Lung (tissue), 17 donors: ENCODE measurements at places on chromosomes 7 and 10. TPM values are rescaled to one million over a fixed set of nuclear protein-coding genes. Genes with fewer than 3 reads are reported as not detected.

DNA sequence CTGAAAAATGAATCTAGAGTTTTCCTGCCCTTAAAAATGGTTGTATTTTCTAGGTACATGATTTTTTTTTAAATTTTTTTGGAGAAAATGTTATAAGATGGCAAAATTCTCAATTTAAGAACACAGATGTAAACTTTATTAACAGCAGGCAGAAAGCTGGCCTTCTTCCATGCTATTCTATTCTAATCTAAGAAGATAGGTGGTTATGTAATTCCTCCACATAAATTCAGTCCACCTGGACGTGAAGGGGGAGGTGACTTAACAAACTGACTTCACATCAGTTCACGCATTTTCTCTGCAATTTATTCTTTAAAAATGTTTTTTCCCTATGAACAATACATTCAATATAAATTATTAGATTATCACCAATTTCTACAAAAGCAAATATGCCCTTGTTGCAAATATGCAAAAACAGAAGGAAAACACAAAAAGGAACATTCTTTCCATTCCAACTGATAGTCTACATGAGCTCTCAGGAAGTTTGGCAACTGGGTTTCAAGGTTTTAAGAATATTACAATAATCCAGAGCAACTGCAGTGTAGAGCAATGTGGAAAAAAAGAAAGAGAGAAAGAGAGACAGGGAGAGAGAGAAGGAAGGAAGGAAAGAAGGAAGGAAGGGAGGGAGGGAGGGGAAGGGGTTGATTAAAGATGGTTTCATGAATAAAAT, 76.8 kb downstream of the HIBADH start:
- DNase-seq, result no peak
- no peaks in the 10 kb centered on the region for H3K36me3 ChIP-seq
- H3K4me1 ChIP-seq, result no peaks in the 10 kb centered on the region
- H3K4me3 ChIP-seq, result no peak overlapping the region
- H3K27ac ChIP-seq, result no peak overlapping the region

The MRLN gene
- not detected for total RNA-seq

DNA sequence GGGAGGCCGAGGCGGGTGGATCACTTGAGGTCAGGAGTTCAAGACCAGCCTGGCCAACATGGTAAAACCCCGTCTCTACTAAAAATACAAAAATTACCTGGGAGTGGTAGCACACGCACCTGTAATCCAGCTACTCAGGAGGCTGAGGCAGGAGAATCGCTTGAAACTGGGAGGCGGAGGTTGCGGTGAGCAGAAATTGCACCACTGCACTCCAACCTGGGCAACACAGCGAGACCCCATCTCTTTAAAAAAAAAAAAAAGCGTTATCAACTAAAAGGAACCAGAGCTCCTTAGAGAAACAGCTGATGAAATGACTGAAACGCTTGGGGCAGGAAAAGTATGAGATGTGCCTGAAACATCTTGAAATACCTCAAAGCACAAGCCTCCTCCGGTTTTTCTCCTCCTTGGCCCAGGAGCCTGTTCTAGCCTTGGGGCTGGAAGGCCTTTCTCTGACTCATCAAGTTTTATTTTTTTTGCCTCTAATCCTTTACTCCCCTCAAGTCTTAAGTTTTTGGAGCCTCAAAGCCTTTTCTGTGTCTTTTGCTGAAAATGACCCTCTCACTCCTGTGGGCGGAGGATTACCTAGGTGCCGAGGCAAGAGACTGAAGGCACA, 2.6 kb upstream of the METTL27 start:
- no peaks in the 10 kb centered on the region for H3K27me3 ChIP-seq

- DNase-seq, result no peak
- H3K27me3 ChIP-seq, result no peaks in the 10 kb centered on the region
These were observed 33.1 kb downstream of the HABP2 start for GRCh38 chr10:113585949-113586348.

DNA sequence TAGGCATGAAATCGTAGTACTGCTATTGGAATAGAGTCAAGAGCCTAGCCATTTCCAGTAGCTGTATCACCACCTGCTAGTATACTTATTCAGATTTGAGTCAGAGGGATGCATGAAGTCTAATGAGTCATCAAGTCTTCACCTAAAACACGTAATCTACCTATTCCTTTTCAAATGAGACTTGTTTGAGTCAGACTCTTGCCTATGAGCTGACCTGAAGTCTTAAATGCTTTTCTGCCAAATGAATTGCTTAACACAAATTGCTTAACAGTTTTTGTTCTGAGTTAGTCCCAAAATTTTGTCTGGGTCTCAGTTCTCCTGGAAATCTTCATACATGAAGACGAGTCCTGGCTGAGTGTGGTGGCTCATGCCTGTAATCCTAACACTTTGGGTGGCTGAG, 165.2 kb downstream of the GNAT3 start:
- no peak for DNase-seq
- no peak overlapping the region for H3K27ac ChIP-seq
- H3K27me3 ChIP-seq, result no peaks in the 10 kb centered on the region
- no peaks in the 10 kb centered on the region for H3K36me3 ChIP-seq

DNA sequence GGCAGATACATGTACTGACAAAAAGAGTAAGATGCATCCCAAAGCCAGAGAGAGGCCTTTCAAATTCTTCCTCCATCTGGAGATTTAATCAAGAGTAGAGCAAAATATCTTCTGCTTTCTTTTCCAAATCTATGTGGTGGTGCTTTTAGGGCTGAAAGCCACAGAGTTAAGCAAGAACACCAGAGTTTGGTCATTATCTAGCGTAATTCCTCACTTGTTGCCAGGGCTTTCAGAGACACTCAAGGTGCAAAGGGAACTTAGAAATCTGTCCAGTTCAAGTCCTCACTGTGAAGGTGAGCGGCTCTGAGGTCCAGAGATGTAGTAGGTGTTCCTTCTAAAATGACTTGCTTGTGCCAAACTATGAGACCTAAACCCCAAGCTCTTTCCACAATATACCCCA, 10.9 kb upstream of the NFE2L3 start:
- DNase-seq, result no peak
- no peaks in the 10 kb centered on the region for H3K36me3 ChIP-seq
- no peak overlapping the region for H3K27ac ChIP-seq
- H3K4me1 ChIP-seq, result no peaks in the 10 kb centered on the region
- no peak overlapping the region for H3K4me3 ChIP-seq

DNA sequence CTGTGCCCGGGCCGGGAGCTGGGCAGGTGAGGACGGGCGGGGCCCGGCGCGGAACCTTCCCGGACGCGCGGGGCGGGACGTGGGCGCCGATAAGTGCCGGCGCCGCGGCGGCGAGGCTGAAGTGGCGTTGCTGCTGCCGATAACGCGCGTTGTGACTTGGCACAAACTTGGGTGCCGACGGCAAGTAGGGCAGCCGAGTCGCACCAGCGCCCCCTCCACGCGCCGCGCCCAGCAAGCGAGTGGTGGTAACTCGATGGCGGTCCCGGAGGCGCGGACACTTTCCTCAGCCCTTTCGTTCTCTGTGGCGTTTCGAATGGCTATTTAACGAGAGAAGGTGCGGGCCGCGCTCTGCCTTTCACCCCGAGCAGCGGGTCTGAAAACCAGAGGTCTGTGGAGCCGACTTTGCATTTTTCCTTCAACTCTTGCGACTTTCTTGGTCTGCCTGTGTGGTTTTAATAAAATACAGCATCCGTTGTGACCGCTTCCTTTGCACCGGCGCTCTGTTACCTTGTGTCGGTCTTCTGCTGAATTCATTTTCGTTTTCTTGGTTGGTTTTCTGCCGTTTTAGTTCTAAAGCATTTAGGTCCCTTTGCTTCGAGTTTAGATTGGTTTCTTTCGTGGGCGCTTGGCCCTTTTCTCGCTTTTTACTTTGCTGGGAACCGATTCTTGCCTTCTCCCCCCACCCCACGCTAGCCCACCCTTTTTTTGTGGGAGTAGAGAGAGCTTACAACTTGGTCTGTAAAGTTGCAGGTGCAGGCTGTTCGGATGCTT, 701 bp downstream of the STK17A start:
- H3K4me1 ChIP-seq, result peaks cover 8% of the 10 kb centered on the region
- H3K36me3 ChIP-seq, result no peaks in the 10 kb centered on the region
- peak; percentile 67 for DNase-seq
- H3K27ac ChIP-seq, result peak overlapping the region; percentile 97
- peak overlapping the region; percentile 63 for H3K4me3 ChIP-seq

GRCh38 chr10:59967079-59967478, 60.7 kb upstream of the CCDC6 start:
- no peaks in the 10 kb centered on the region for H3K27me3 ChIP-seq
- no peaks in the 10 kb centered on the region for H3K4me1 ChIP-seq
- DNase-seq, result no peak
- H3K4me3 ChIP-seq, result no peak overlapping the region

DNA sequence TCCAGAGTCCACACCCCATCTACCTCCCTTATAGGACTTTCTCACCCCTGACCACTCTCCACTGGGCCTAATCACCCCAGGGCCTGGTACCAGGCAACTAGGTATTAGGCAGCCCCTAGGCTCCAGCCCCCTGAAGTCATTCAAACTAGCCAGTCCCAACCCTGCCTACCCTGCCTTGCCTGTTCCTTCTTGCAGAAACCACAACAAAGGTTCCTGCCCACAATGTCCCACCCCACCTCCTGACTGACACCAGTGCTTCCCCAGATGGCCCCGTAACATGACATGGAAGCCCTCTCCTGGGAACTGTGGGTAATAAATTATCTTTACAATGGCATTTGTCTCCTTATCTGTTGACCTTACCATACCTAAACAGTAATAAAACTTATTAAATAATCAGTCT, 100.6 kb upstream of the PDE1C start:
- H3K27ac ChIP-seq, result no peak overlapping the region
- DNase-seq, result no peak
- no peaks in the 10 kb centered on the region for H3K27me3 ChIP-seq
- H3K4me1 ChIP-seq, result no peaks in the 10 kb centered on the region

The CRCP gene
- total RNA-seq, result 39.4 TPM

The TMEM176B gene
- total RNA-seq, result 37.2 TPM

- no peak for DNase-seq
- H3K4me1 ChIP-seq, result no peaks in the 10 kb centered on the region
- no peak overlapping the region for H3K27ac ChIP-seq
- peaks cover 3% of the 10 kb centered on the region for H3K36me3 ChIP-seq
- no peaks in the 10 kb centered on the region for H3K27me3 ChIP-seq
These were observed 13.7 kb downstream of the CISD1 start for GRCh38 chr10:58282615-58283014.

The FAM25C gene
- total RNA-seq, result not detected

GRCh38 chr10:32961895-32962369, 3.9 kb upstream of the ITGB1 start:
- no peak overlapping the region for H3K4me3 ChIP-seq
- H3K27me3 ChIP-seq, result no peaks in the 10 kb centered on the region

The MAGI2 gene
- total RNA-seq, result 18.0 TPM

The LIPN gene
- total RNA-seq, result 0.34 TPM

DNA sequence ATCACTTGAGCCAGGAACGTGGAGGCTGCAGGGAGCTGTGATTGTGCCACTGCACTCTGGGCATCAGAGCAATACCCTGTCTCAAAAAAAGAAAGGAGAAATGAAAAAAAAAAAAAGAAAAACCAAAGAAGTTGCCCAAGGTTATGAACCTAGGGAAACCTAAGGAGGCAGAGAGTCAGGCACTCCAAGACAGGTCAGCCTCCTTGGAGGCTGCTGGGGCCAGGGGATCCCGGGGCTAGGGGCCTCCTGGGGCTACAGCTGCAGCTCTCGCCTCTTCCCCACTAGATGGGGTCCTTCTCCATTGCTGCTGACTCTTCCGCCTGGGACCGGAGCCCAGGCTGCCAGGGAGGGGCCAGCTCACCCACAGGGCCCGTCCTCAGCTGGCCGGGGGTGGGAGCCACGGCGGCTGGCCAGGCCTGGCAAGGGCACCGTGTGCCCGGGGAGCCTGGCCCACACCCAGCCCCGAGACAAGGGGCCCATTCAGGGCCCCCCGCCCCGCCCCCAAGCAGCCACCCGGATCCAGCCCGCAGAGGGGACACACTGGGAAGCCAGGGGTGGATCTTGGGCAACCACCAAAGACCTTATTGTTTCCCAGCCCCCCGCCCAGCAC, 1.7 kb upstream of the SPACDR start:
- peaks cover 17% of the 10 kb centered on the region for H3K36me3 ChIP-seq
- H3K27me3 ChIP-seq, result no peaks in the 10 kb centered on the region
- H3K4me3 ChIP-seq, result no peak overlapping the region
- H3K27ac ChIP-seq, result peak overlapping the region; percentile 33
- peak; percentile 85 for DNase-seq

GRCh38 chr7:48611993-48612392, 312.4 kb upstream of the CDC14C start:
- no peak overlapping the region for H3K4me3 ChIP-seq
- no peaks in the 10 kb centered on the region for H3K36me3 ChIP-seq
- DNase-seq, result no peak
- H3K27ac ChIP-seq, result no peak overlapping the region

The PRPS1L1 gene
- not detected for total RNA-seq

DNA sequence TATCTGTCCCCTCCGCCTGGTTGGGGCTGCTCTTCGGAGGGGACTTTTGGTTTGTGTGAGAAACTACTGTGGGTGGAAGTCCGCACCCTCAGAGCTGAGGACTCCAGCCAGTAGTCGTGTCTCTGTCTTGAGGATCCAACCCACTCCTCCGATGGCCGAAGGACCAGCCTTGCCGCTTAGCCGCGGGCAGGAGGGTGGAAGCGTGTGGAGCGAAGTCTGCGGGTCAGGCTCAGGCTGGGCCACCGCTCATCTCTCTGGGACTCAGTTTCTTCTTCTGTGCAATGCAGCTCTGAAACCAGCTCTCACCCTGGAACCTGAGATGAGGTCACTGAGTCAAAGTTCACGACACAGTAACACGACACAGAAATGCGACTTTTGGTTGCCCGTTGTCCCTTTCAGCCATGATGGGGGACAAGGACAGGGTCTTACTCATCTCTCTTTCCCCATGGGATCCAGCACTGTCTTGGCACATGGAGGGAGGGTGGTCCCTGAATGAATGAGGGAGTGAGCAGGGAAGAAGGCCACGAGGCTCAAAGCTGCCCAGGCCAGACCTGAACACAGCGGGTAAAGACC, 133.3 kb upstream of the PODXL start:
- no peaks in the 10 kb centered on the region for H3K4me1 ChIP-seq
- no peak overlapping the region for H3K4me3 ChIP-seq
- peaks cover 4% of the 10 kb centered on the region for H3K27me3 ChIP-seq
- no peaks in the 10 kb centered on the region for H3K36me3 ChIP-seq
- no peak for DNase-seq
- no peak overlapping the region for H3K27ac ChIP-seq

The CACNB2 gene
- 5.1 TPM for total RNA-seq

DNA sequence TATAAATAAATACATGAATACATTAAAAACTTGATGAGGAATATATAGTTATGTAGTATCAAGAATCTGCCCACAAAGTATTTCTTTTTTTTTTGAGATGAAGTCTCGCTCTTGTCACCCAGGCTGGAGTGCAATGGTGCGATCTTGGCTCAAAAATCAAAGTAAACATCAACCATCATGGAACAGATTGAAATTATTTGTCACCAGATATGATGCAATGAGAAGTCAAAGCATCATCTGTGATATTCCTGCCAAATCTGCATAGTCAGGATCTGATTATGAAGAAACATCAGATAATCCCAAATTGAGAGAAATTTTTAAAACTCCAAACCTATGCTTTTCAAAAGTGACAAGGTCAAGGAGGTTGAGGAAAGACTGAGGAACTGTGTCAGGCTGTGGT, 5.1 kb upstream of the CYP2C18 start:
- no peaks in the 10 kb centered on the region for H3K27me3 ChIP-seq
- peak; percentile 31 for DNase-seq
- no peak overlapping the region for H3K27ac ChIP-seq
- no peaks in the 10 kb centered on the region for H3K4me1 ChIP-seq

The ZPBP gene
- 0.85 TPM for total RNA-seq

GRCh38 chr10:86017841-86018734, 348.5 kb downstream of the GRID1 start:
- DNase-seq, result peak; percentile 1
- no peaks in the 10 kb centered on the region for H3K4me1 ChIP-seq
- no peaks in the 10 kb centered on the region for H3K27me3 ChIP-seq

- no peak for DNase-seq
- H3K4me1 ChIP-seq, result no peaks in the 10 kb centered on the region
- H3K36me3 ChIP-seq, result no peaks in the 10 kb centered on the region
These were observed 94.9 kb upstream of the KCNIP2 start for GRCh38 chr10:101938305-101939007.
